ENCODE measurements at places on chromosomes 2 and 18.

DNA sequence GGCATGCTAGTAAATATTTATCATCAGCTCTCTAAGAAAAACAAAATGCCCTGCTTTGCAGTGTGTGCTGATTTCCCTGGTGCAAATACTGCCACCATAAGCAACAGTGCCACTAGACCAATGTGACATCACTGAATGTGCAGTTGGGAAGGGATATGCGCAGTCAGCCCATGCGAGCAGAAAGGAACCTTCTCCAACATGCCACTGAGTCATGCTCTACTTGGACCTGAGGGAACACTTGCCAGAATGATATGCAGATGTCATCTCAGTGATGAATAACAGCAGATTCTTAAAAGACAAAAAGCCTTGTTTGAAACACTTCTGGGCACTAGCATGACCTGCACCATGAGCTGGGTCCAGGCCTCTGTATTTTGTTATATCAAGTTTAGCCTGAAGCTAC, 55.3 kb upstream of the REL start:
- DNase-seq, result no peak

DNA sequence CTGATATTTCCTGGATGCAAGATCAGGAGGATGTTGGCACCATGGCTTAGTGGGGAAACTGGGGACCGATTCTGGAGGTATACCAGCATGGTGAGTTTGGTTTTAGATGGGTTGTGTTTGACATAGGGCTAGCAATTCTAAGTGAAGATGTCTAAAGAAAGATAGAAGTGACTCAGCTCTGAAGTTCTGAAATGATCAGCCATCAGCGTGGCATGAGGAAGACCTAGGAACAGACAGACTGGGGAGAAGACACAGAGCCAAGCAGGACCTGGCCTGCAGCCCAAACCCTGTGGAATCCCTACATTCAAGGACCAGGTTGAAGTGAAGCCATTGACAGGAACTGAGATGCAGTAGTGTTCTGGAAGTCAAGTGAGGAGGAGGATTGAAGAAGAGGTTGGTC, 39.8 kb downstream of the HRH4 start:
- DNase-seq, result no peak

DNA sequence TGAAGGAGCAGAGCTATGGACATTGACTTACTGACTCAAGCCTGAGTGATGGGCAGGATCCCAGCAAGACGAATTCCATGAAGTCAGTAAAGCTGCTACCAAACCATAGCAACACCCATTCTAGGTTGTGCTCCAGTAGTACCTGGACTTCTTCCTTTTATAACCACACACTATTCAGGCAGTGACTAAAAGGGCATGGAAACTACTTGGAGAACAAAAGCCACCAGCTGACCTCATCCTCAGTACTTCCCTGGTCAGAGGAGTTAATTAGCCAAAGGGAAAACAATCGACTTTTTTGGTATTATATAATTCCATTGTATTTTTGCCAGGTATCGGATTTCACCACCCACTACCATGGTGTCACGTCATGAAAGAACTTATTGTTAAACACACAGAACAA, 237.1 kb downstream of the TTC32 start:
- DNase-seq, result no peak

DNA sequence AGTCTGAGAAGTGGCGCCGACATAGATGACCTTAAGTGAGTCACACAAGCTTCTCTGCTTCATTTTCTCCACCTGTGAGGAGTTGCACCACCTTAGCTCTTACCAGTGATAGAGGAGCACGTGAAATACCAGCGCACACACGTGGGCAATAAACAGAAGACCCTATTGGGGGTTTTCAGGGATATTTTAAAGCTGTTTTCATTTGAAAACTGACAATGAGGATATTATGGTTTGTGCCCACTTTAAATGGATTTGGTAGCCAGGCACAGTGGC, 47.3 kb upstream of the FZD7 start:
- no peak for DNase-seq

DNA sequence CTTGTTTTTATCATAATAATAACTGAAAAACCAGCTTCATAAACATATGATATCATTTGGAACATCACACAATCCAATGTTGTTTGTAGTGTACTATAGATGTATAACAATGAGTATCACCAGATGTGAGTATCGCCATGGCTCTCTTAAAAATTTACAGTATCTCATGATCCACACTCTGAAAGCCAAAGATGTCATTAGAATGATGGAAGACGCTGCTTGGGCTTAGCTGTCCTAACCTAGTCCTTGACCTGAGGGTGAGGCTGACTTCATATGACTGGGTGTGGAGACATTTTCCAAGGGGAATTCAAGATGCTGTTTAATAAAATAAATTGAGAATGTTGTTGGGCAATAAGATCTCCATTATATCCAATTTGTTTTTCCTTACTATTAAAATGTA, 242.6 kb downstream of the RIT2 start:
- DNase-seq, result no peak

- no peak for DNase-seq
Observed at GRCh38 chr2:219476652-219477151, 22.0 kb upstream of the GMPPA start.

DNA sequence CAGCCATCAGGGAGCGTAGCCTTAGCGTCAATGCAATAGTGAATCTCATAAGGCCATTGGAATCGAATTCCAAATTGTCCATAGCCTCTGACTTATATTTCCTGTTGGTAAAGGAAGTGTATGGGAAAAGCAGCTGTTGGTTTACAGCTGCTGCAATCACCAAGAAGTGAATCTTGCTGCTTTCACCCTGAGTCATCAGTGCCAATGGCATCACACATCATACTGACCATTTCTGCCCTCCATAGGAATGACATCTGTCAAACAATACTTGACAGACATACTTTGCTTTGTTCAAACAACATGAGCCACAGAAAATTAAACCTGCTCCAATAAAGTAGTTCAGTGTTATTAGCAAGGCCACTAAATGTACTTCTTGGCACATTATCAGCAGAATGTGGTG, 111.2 kb upstream of the KLHL29 start:
- no peak for DNase-seq

DNA sequence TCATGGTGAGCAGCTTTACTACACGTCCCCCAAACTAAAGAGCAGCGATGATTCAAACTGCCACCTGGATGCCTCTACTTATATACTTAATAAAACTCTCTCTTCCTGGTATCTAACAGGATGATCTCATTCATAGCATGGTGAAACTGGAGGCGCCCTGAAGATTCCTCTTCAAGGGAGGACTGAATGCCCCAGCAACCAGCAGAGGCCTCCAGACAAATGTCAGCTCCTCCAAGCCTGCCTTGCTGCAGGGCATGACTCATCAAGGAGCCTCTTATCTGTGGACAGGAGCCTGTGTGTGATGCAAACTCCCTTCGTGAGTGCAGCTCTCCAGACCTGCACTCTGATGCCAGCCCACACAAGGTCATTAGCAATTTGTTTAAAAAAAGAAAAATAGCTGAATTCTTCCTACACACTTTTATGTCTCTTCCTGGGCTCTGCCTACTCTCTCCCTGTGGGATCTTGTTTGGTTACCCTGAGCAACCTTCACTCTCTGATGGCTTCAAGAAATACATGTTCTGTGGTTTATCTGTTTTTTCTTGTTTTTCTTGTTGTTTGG, 30.2 kb downstream of the LONRF2 start:
- peak; percentile 52 for DNase-seq

DNA sequence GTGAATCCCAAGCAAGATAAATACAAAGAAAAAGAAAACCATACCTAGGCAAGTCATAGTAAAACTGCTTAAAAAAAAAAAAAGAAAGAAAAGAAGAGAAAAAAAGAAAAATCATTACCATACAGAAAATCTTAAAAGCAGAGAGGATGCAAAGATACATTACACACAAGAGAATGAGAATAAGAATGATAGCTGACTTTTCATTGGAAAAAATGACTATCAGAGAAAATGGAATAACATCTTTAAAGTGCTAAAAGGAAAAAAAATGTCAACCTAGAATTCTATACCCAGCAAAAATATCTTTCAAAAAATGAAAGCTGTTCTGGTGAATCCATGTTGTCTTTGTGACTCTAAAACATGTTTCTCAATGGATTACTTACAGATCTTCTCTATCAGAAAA, 66.2 kb downstream of the REEP1 start:
- DNase-seq, result no peak

GRCh38 chr2:116491292-116491691, 1323.2 kb upstream of the DDX18 start:
- DNase-seq, result no peak

DNA sequence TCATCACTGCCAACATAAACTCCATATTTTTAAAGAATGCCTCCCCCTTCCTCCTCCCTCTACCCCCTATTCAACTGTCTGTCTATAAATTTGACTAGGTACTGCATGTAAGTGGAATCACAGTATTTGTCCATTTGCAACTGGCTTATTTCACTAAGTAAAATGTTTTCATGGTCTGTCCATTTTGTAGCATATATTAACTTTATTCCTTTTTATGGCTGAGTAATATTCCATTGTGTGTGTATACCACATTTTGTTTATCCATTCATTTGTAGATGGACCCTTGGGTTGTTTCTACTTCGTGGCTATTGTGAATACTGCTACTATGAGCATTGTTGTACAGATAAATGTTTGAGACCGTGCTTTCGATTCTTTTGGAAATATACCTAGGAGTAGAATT, 10.7 kb downstream of the SEH1L start:
- DNase-seq, result no peak

GRCh38 chr2:58890865-58891525, 649.9 kb upstream of the FANCL start:
- no peak for DNase-seq

DNA sequence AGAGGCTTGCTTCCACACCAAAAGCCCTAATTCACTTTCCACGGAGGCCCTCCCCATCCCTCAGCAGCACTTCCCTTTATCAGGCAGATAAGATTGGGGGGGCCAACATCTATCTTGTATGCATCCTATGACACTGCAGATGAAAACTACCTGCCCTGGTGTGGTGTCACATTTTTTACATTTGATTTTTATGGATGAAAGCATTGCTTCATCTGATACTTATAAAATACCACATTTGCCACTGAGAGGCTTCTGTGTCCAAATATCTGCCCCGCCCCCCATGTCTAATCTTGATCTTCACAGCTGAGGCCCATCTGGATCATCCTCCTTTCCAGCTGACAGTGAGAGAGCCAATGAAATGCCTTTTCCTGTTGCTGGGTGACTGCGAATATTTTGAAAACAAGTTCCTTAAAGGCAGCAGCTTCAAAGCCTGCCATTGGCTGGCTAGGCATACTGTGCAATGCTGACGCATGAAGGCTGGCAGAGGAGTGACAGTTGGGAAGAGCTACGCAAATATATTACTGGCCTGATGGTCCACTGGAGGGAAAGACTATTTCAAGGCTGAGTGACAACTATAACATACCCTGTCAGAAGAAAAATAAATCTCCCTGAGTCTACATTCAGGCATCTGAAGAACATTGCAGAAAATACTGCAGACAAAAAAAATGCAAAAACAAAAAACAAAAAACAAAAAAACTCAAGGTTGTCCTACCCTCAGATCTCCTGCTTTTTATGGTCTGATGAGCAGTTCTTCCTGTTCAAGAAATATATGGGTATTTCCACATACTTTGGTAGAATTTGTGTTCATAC, 318.7 kb downstream of the PDE11A start:
- no peak for DNase-seq
